HT1080 (cell line): ENCODE measurements at places on chromosomes 1 and 21. TPM values are rescaled to one million over a fixed set of nuclear protein-coding genes. Genes with fewer than 3 reads are reported as not detected.

- DNase-seq, result no peak
Observed at GRCh38 chr1:231236208-231236591, 4.8 kb upstream of the GNPAT start.

- peak; percentile 89 for DNase-seq
Observed at GRCh38 chr1:4684136-4684535, 29.7 kb downstream of the AJAP1 start.

DNA sequence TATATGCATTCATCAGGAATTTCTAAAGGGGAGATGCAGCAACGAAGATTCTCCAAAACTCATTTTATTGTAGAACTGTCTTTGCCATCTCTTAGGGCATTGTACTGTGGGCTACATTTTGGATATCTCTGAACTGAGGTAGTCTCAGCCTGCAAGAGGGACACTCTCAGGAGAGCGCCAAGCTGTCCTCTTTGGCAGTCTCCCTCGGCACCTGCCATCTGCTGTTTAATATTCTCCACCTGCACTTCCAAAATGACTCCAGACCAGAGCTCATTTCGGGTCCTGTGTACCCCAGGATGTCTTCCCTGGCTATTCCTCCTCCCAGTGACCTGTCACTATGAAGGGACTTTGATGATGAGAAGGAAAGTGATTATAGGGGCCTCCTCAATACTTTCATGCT, 356.3 kb upstream of the C1orf174 start:
- DNase-seq, result no peak

GRCh38 chr1:18540136-18540765, 59.5 kb downstream of the KLHDC7A start:
- DNase-seq, result no peak

DNA sequence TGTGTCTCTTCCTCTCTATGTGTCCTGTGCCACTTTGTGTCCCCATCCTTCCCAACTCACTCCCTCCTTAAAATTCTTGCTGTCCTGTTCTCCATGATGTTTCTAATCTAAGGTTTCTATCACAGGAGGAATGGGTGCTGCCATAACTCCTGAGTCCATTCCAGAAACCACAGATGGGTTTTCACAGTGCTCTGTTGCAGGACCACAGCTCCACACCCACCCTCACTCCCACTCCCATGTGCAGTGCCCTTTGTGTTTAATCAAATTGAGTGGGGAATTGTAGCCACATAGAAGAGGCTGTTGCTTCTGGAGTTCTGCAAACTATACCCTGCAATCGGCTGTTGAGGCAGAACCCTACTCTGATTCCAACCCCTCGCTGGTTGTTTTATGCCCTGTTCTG, 142.1 kb downstream of the SPATA46 start:
- no peak for DNase-seq

DNA sequence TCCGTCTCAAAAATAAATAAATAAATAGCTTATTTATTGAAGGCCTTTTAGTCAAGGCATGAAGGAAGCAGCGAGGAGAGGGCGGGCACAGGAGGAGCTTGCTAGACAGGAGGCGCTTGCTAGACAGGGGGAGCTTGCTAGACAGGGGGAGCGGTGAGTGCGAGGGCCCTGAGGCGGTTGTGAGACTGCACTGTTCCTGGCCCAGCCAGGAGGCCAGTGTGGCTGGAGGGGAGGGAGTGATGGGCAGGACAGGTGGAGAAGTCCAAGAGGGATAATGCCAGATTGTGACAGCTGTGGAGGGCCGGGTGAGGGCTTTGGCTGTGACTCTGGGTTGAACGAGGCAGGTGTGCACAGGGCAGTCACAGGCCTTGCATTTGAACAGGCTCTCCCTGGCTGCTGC, 18.2 kb downstream of the KIF17 start:
- DNase-seq, result no peak

DNA sequence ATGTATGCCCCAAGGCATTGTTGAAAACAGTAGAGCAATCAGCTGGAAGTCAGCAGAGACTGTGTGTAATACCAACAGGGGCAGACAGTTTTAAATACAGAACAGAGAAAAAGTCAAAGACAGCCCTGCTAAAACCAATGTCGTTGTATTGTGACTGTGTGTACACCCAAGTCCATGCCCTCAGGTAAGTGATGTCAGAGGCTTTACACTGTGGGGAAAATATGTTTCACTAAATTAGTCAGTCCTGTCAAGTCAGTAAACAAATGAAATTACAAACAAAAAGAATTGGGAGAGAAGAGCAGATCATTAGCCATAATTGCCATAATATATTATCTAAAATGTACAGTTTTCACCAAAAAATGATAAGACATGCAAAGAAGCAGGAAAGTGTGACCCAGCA, 2.4 kb upstream of the CYP2J2 start:
- no peak for DNase-seq

DNA sequence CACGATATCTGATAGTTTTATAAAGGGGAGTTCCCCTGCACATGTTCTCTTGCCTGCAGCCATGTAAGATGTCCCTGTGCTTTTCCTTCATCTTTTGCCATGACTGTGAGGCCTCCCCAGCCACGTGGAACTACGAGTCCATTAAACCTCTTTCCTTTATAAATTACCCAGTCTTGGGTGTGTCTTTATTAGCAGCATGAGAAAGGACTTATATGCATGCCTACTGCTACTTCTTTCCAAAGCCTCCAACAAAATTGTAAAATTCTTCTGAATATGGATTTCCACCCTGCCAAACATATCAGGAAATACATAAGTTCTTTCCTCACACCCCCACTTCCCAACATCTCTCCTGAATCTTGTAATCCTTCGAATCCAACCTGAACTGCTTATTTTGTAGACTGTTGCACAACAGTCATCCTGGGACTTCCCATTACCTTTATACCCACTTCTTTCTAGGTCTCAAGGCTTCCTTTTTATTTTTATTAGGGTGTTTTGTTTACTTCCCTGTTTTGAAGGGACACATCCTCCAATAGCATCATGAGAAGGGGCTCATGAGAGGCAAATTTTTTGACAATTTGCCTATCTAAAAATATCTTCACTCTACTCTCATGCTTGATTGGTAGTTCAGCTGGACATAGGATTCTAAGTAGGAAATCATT, 67.5 kb upstream of the MUTYH start:
- DNase-seq, result no peak

- DNase-seq, result no peak
Observed at GRCh38 chr1:38648417-38648816, 211.2 kb downstream of the RRAGC start.

DNA sequence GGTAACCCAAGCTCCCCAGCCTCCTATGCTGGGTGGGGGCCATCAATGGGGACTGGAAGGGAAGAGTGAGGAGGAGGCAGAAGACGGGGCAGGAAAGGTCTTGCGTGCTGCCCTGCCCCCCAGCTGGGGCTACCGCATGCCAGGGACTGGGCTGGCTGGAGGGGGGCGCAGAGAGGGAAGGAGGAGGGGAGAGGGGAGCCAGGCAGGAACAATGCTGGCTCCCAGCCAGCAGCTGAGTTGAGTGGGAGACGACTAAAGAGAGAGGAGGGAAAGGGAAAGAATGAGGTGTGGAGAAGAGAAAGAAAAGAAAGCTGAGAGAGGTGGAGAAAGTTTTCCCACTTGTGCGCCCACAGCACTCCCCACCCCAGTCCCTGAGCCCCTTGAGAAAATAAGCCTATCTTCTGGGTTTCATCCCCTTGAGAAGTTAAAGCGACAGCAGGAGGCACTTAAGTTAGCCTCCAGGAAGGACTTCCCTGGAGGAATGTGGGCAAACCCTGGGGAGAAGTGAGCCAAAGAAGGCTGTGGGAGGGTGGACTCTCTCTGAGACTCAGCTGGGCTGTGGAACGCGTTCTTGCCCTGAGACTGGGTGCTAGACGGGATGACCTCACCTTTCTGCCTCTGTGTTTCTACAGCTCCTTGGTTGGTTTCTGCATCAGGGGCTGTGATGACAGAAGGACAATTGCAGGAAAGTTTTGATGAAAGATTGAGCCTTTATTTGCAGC, 12.9 kb upstream of the NES start:
- DNase-seq, result peak; percentile 29

- DNase-seq, result no peak
Observed at GRCh38 chr1:52599236-52599635, 2.9 kb upstream of the GPX7 start.

DNA sequence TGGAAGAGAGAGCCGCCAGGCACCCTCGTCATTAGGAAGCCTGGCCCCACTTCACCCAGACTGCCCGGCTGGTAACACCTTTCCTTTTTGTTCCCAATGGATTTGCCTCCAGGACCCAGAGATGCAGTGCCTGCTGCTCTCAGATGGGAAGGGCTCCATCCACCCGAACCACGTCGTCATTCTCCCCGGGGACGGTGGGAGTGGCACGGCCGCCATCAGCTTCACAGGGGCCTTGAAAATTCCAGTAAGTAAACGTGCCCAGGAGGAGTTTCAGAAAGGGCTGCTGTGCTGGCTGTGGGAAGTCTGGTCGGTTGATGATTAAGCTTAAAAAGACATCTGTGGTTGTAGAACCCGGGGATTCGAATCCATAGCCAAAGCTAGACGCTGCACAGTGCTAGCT, 45.2 kb downstream of the SLC37A1 start:
- no peak for DNase-seq

DNA sequence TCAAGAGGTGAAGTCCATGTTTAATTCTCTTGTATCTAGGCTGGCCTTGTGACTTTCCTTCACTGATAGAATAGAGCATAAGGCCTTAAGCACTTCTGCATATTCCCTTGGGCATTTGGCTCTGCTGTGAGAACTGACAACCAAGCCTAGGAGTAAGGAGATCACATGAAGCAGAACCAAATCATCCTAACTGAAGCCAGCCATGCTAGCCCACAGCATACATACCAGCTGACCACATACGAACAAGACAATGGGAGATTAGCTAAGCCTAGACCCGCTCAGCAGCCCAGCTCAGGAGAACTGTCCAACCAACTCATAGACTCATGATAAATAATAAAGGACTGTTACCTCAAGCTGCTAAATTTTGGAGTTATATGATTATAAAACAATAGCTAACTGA, 114.6 kb upstream of the NEK7 start:
- no peak for DNase-seq

GRCh38 chr1:109307274-109308021, 637 bp upstream of the MYBPHL start:
- DNase-seq, result no peak

DNA sequence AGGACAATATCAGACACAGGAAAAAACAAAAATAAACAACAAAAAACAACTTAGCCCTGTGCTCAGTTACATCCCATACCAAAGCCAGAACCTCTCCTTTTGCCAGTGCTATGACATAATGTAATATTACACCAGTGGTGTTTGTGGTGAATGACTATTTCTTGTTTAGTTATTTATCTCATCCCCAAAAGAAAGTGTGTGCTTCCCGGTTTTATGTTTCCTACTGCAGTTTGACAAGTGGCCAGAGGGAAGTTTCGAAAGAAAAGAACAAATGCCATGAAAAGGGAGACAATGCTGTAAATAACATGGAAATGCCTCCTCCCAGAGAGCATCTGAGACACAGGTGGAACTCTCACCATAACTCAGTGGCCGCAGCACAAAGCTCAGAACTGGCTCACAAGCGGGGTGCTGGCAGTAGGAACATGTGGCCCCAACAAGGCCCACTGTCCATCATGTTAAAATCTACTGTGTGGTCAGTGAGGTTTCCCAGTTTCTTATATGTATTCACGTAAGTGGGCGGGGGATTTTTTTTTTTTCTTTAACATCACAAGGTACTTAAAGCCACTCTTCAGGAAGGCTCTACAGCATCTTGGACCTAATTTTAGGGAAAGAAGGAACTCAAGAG, 158.2 kb downstream of the BARHL2 start:
- DNase-seq, result no peak

DNA sequence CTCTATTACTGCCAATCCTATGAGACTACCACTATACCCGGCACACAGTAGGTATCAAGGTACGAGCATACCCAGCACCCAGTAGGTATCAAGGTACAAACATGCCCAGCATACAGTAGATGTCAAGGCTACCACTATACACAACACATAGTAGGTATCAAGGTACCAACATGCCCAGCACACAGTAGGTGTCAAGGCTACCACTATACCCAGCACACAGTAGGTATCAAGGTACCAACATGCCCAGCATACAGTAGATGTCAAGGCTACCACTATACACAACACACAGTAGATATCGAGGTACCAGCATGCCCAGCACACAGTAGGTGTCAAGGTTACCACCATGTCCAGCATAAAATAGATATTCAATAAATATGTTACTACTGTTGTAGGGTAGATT, 98.4 kb downstream of the C1orf94 start:
- DNase-seq, result no peak

GRCh38 chr1:84214115-84214956, 70.3 kb downstream of the PRKACB start:
- DNase-seq, result no peak

- DNase-seq, result no peak
Observed at GRCh38 chr1:45260244-45260643, 53.8 kb upstream of the ZSWIM5 start.

GRCh38 chr21:16504766-16505165, 775.0 kb downstream of the USP25 start:
- DNase-seq, result no peak

GRCh38 chr1:157277913-157278312, 139.7 kb upstream of the ETV3 start:
- DNase-seq, result no peak

GRCh38 chr1:100921110-100921706, 25.3 kb downstream of the SLC30A7 start:
- DNase-seq, result peak; percentile 47

DNA sequence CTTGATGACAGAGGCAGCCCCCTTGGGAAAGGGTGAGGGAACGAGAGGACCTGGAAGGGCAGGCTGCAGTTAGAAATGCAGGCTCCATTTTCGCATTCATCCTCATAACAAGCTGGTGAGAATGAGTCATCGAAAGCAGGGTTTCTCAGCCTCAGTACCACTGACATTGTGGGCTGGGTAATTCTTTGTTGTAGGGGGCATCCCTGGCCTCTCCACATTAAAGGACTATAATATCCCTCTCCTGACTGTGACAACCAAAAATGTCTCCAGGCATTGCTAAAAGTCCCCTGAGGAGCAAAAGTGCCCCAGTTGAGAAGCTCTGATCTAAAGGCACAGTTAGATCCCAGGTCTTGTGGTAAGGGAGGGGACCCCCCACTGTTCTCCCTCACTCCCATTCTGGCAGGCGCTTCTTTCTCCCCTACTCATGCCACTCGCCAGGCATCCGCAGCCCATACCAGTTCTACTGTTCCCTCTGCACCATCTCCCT, 20.4 kb downstream of the KCNN3 start:
- DNase-seq, result peak; percentile 27

DNA sequence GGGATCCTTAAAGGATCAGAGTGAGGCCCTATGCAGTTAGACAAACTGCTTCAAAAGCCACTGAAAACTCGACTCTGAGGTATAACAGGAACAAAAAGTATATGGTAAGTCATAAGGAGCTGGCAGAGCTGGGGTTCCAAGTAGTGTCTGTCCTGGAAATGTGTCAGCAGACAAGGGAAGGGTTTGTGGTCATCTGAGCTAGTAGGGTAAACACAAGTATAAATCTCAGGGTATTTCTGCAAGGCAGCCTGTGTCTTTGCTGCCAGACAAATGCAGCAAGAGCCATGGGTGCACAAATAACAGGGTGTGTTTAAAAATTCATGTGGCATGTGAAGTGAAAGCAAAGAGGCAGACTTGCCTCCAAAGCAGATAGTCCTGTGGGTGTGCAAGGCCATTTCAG, 759.0 kb upstream of the ADAMTS5 start:
- peak; percentile 25 for DNase-seq

- no peak for DNase-seq
Observed at GRCh38 chr1:223709598-223709997, 2.7 kb upstream of the CAPN2 start.

Gene FAM177B
- total RNA-seq, result not detected in 2 replicates

Gene SLC1A7
- total RNA-seq, result not detected in 2 replicates

Gene SLC30A10
- total RNA-seq, result not detected in 2 replicates

Gene FAM72C
- total RNA-seq, result 9.1 and 13.9 TPM in 2 replicates

Gene RIIAD1
- total RNA-seq, result not detected in 2 replicates

Gene CCSAP
- 4.8 and 5.4 TPM in 2 replicates for total RNA-seq

Gene CD34
- 0.20 TPM in 1 of 2 replicates, not detected in the other for total RNA-seq

Gene KIF2C
- total RNA-seq, result 69.9 and 75.6 TPM in 2 replicates

Gene TSTD1
- 0.30 TPM in 1 of 2 replicates, not detected in the other for total RNA-seq

Gene RHBG
- total RNA-seq, result not detected in 2 replicates
